SK-N-SH treated with all-trans-retinoic acid at 6 μM for 48 hours (cell line): ENCODE measurements at places on chromosomes 3 and 15.
A peak's percentile ranks its signal among the peaks of the same experiment; 100 is the strongest.

DNA sequence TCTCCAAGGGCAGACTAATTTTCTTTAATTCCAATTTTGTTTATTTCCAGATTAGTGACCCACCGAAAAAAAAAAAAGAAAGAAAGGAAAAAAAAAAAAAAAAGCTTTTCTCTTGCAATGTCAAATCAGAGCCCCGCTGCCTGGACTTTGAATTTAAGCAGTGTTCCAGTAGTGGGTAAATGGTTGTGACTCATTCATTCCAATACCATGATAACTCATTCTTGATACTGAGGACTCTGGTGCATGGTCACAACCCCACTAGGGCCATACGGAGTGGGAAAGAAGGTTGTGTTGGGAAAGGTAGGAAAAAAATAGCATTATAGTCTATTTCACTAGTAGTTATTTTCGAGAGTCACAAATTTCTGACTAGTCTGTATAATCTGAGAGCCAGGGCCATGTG lies 59.1 kb upstream of the COL8A1 start:
- peak; percentile 84 for ATAC-seq

DNA sequence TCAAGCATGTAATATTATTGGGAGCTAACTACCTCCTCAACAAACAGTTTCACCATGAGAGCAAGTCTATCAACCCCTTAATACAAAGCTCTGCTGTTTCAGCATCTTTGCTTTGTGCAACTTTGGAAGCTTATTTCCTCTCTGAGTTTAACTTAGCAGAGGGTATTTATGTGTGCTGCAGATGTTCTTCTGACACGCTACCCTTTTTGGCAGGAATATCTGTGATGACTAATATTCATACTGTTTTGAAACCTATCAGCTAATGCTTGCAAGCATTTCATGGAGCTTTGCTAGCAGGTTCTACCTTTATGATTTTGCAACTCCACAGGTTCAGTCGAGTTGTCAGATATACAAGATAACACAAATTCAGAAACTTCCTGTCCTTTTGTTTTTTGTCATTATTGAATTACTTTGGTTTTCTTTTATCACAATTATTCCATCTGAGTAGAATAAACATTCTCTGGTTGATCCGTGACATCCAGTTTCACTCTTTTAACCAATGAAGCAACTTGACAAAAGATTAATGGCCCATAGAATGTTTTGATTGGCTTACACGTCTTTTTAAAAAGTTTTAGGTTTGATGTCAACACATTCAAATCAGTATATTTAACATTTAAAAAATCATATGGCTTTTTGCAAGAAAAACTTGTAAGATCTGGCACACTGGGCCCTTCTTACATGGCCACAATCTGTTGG lies 1.7 kb upstream of the SLC9A9 start:
- ATAC-seq: no peak

GRCh38 chr3:52696830-52697631 lies 8.6 kb downstream of the GLT8D1 start:
- ATAC-seq: no peak; the same call in 2 of the 3 replicates

- peak; percentile 11 for ATAC-seq
These were observed 839.0 kb downstream of the TUSC7 start for GRCh38 chr3:117548600-117548999.

DNA sequence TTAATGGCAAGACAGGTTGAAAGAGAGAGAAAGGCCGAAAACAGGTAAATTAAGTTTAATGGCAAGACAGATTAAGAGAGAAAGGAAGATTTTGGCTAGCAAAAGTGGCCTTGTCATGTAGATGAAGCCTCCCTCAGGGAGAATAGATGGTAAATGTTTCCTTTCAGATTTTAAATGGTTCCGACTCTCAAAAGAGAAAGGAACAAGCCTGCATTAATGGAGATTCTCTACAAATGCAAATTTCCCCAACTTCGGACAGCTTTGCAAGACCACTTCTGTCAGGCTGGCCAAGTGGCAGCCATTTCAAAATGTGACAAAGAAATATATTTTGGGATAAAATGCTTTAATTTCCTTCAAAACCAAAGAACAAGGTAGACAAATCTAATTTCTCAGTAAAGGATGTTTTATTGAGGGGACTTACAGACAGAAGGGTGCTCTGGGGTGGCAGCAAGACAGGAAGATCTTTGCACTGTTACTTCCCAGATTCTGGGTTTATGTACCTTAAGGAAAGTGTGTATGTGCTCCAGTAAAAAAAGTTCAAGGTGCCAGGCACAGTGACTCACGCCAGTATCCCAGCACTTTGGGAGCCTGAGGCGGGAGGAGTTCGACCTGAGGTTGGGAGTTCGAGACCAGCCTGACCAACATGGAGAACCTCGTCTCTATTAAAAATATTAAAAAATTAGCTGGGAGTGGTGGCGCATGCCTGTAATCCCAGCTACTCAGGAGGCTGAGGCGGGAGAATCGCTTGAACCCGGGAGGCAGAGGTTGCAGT lies 626.3 kb upstream of the NAALADL2 start:
- no peak for ATAC-seq

GRCh38 chr3:14170531-14171159 lies 7.8 kb downstream of the XPC start:
- peak; percentile 87 for ATAC-seq

DNA sequence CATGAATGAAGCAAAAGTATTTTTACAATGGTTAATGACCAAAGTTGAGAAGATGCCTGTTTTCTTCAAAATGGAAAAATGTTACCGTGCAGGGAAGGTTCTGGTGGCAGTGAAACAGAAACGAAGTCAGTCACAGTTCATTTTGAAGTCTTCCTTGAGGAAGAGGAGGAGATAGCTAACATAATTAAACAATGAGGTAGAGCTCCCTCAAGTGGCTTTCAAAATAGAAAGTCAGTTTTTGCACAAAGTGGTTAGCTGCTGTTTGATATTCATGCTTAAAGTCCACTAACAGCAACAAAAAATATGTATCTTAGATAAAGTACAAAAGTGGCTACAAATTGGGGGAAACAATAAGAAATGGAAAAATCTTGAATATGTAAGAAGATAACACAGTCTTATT lies 87.3 kb downstream of the TFG start:
- 0 out of 3 replicates have a peak, but pooled peaks have one; percentile 30 for ATAC-seq

DNA sequence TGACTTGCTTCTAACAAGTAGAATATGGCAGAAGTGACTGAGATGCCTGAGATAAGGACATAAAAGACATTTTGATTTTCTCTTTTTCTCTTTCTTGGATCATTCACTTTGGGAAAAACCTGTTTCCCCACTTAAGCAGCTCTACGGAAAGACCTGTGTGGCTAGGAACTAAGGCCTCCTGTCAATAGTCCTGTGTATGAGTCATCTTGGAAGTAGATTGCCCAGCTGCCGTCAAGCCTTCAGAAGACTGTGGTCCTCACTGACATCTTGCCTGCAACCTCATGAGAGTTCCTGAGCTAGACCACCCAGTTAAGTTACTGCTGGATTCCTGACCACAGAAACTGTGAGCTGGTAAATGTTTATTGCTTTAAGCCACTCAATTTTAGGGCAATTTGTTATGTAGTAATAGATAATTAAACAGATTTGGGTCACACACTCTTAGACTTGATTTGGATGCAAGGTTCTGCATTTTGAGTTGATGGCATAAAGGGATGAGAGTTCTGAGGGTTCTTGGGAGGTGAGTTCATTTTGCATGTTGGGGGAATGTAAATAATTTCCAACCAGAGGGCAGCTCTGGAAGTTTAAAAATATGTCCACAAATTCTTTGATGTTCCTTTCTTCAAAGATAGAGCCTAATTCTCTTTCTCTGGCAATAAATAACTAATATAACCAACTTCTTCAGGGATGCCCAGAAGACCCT lies 229.2 kb downstream of the SQOR start:
- ATAC-seq: no peak

GRCh38 chr3:173653781-173654180 lies 256.2 kb downstream of the NLGN1 start:
- ATAC-seq: no peak

DNA sequence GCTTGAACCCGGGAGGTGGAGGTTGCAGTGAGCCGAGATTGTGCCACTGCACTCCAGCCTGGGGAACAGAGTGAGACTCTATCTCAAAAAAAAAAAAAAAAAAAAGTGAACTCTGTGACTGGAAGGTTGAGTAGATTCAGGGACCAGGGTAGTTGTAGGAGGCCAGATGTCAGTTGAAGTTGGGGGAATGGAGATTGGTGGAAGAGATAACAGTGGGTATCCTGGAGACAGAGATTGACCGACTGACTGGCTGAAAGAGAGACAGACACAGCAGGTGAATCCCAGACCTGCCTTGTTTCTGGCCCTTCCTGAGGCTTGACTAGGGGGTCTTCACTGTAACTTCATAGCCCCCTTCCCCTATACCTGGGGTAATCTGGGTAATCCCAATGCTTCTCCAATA lies 22.1 kb upstream of the RNU6-1 start:
- ATAC-seq: no peak

GRCh38 chr3:150682824-150683223 lies 20.9 kb downstream of the ERICH6 start:
- ATAC-seq: no peak

GRCh38 chr15:78429477-78429876 lies 8.5 kb upstream of the IREB2 start:
- ATAC-seq: no peak

DNA sequence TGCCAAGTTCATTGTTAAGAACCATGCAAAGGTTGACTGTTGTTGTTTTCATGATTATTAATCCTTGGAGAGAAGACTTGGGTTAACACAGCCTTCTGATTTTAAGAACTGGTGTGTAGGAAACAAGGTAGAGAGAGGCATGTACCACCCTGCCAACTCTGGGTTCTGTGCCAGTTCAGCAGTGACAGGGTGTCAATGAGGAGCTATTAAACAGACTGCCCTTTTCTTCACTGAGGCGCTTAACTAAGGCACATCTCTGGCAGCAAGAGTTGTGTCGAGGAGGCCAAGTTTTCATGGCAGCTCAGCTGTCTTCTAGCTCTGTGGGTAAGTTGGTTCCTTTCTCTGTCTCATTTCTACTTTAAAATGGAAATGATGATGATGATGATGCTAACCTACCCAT lies 117.6 kb downstream of the FEZF2 start:
- no peak for ATAC-seq

GRCh38 chr15:58232281-58233065 lies 94.3 kb downstream of the AQP9 start:
- ATAC-seq: no peak

DNA sequence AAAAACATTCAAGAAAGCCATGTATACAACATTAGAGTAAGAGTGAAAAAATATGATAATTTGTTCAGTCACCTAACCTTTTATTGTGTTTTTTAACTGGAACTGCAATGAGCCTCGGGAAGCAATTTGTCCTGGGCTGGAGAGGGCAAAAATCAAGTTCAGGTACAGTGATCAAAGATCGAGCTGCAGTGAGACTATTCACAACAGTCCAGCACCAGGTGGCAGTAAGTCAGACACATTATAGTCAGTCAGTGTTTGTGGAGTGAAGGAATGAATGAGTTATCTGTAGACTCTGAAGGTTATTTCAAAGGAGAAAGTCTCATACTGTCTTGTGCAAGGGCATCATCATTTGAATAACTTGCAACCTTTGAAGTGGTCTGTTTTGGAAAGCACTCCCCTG lies 116.6 kb downstream of the CHDH start:
- no peak for ATAC-seq

GRCh38 chr3:112774293-112774926 lies 72.3 kb downstream of the CD200R1L start:
- no peak for ATAC-seq

- ATAC-seq: no peak
These were observed 775 bp downstream of the TTC21A start for GRCh38 chr3:39108200-39108710.

- no peak for ATAC-seq
These were observed 34.9 kb upstream of the ALDH1A3 start for GRCh38 chr15:100844778-100845177.

GRCh38 chr3:10320320-10320677 lies 613 bp downstream of the SEC13 start:
- no peak; the same call in 1 of the 3 replicates for ATAC-seq

DNA sequence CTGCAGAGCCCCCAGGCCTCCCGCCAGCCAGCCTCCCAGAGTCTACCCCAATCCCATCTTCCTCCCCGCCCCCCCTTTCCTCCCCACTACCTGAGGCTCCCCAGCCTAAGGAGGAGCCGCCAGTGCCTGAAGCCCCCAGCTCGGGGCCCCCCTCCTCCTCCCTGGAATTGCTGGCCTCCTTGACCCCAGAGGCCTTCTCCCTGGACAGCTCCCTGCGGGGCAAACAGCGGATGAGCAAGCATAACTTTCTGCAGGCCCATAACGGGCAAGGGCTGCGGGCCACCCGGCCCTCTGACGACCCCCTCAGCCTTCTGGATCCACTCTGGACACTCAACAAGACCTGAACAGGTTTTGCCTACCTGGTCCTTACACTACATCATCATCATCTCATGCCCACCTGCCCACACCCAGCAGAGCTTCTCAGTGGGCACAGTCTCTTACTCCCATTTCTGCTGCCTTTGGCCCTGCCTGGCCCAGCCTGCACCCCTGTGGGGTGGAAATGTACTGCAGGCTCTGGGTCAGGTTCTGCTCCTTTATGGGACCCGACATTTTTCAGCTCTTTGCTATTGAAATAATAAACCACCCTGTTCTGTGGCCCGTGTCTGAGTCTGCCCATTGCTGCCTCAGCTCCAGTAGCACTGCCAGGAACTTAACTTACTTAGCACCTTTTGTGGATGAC lies 32.2 kb downstream of the PTPN23 start:
- no peak for ATAC-seq

DNA sequence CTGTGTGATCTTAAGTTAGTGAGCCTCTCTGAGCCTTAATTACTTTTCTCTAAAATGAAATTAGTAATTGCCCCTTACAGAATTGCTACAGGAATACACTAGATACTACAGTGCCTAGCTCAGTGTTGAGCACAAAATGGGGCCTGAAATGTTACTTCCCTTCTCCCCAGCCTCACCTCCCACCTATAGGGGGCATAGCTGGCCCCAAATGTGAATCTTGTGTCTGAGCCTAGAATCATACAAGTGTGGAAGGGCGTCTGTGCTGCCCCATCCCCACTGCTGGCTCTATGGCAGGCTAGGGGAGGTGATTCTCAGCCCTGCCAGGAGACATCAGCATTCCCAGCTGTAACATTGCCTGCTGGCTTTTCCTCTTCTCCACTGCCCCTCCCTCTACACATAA lies 42.7 kb downstream of the IFT122 start:
- no peak for ATAC-seq

- peak; percentile 57 for ATAC-seq
These were observed 1.2 kb downstream of the PHC3 start for GRCh38 chr3:170180079-170180907.

- ATAC-seq: no peak
These were observed 2.1 kb downstream of the USP50 start for GRCh38 chr15:50544368-50544767.

- ATAC-seq: no peak
These were observed 155.0 kb upstream of the GPR149 start for GRCh38 chr3:154584974-154585373.

- ATAC-seq: no peak
These were observed 3.4 kb downstream of the GP9 start for GRCh38 chr3:129063841-129064482.

- ATAC-seq: no peak
These were observed 28.6 kb upstream of the STXBP5L start for GRCh38 chr3:120879411-120879810.
